ENCODE measurements at places on chromosomes 4 and X.

GRCh38 chr4:20273793-20274192, 22.1 kb downstream of the SLIT2 start:
- DNase-seq: no peak

DNA sequence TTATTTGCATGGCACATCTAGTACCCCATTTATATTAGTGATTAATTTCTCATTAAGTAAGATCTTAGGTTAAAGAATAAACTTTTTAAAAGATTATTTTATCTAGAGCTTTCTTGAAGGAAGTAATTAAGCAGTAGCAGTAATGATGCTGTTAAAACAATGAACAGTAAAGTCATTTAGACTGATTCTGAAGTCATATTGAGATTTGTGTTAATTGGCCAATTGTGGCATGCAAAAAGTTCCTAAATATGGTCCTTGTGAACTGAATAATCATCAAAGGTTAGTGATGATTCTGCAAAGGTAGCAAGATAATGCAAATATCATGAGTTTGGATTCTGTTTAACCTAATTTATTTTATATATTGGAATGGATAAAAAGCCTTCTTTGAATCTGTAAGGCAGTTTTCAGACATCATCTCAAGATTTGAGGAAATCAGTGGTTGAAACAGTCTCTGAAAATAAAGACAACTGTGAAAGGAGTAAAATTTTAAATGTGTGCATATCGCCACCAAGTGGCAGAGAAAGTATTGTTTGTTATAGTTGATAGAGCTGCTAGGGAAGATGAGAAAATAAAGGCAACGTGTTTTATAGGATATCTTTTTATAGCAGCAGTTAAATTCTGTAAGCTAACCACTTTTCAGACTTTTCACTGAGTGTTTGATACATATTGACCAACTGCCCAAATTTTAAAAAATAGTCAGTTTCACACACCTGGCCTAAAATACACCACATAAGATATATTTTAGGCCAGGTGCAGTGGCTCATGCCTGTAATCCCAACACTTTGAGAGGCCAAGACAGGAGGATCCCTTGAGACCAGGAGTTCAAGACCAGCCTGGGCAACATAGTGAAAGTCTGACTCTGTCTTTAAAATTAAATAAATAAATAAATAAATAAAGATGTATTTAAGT, 79.6 kb downstream of the CCKAR start:
- DNase-seq: no peak

DNA sequence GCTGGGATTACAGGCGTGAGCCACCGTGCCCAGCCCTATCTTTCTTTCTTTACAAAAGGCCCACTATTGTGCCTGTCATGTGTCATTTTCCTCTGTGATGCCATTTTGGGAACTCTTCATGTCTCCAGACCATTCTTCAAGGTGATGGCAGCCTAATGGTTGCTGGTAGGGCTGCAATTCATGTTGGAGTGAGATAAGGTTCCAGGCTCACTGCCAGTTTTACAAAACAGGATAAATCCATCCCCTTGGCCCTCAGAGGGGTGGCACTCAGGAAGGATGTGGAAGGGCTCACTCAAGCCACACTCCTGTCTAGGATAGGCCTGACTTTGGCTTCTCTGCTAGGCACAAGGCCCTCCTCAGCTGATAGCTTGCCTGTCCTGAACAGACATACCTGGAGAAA, 3.8 kb downstream of the TCEAL9 start:
- DNase-seq: no peak

DNA sequence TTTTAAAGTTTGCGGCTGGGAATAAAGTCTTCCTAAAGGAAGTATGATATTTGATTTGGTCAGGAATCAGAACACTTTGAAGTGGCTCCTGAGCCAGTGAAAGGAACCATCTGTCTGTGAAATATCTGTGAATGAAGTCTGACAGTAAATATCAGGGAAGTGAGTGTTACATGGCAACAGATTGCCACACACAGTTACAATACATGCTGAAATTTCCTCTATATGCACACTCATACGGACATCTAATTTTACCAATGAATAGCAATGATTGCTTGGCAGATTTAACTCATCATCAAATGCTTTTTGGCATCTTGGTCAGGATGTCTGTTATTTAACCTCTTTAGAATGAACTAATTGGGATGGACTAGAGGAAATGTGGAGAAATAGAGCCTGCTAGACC, 1023.8 kb downstream of the FAT4 start:
- DNase-seq: no peak

DNA sequence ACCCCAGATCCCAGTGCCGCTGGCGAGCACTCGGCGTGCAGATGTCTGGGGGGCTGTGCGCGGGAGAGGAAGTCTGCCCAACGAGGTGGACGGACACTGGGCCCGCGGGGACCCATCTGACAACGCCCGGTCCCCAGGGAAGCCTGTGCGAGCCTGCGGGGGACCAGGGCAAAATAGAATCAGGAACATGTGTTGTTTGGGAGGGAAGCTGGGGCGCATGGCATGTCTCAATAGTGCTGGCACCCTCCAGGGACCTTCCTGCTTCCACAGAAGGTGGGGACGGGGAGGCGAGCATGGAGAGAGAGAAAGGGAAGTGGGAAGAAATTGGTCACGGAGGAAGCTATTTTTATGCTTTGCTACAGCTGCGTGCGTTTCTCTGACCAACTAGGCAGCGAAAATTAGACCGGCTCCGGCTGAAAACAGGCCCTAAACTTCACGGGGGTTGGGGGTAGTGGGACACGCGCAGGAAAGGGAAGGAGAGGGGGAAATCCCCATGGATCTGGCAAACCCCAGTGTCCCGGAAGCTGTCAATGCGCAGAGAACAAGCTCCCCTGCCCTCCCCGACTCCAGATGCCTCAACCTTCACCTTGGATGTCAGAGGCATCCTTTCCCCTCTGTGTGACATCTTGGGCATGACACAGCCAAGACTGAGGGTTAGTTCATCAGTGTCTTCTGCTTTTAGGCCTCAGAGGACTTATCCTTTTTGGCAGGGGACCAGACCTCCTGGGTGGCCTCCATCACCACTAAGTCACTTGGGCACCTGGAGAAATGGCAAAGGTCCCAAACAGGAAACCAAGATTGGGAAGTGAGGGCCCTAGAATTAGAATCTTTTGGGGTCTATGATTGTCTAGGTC, 169.8 kb upstream of the BCOR start:
- DNase-seq: no peak

GRCh38 chr4:28378109-28378830, 1517.6 kb downstream of the STIM2 start:
- DNase-seq: no peak

GRCh38 chr4:97300561-97300960, 842.7 kb downstream of the STPG2 start:
- no peak for DNase-seq

DNA sequence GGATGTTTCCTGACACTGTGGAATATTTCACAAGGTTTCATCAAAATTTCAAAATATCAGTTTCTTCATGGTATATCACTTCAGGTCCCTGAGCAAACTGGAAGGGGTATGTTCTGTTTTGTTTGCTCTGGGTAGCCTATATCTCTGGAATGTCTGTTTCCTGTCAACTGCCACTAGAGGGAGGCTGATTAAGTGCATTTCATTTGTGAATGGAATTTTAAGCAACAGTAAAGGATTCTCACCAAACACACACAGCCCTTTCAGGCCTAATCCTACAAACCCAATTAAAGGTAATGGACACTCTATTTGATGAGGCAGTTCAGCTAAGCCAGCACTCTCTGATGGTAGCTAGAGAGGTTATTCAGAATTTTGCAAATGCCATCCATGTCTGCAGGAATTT, 307.1 kb downstream of the TEX13A start:
- no peak for DNase-seq

GRCh38 chr4:80989921-80990544, 40.5 kb upstream of the BMP3 start:
- DNase-seq: no peak

DNA sequence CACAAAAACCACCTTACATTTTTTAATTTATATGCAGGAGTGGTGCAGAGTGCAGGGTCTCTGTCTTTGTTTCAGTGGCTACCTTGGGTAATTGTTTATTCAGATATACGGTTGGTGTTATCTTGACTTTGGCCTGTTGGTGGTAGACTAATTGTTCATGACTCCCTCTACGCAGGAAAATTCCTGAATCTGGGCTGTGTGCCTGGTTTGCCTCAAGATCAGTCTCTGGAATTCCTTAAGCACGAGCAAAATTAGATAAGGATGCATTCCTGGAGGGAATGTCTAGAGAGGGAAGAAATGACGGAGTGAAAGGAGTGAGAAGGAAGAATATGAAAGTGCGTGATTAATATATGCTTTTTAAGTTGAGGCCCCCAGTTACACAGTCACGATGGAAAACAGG, 576.9 kb upstream of the PCDH10 start:
- DNase-seq: no peak

DNA sequence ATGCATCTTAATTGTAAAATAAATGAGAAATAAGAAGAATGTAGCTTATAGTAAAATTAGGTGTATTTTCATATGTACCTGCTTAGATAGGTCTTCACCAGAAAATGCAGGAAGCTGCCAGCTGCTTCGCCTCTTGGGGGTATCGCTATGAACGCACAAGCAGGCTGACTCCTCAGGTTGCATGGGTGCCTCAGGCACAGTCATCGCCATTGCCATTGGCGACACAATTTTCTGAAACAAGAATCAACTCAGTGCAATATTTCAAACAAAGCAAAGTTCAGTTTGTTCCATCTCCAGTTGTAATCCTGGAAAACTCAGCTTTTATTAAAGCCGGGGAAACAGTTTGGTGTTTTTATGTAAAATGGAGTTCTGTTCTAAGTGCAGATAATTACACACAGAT, 29.7 kb downstream of the STOX2 start:
- DNase-seq: no peak

GRCh38 chrX:130097507-130098209, 12.6 kb downstream of the ELF4 start:
- no peak for DNase-seq

GRCh38 chr4:56186808-56187523, 200.3 kb downstream of the AASDH start:
- no peak for DNase-seq

All from stimulated activated CD4-positive, alpha-beta T cell treated with anti-CD3 and anti-CD28 coated beads, TNF-alpha, amount 100 ng/mL, for 1 hour (primary cell).